Sciatic nerve (tissue), 2 donors: ENCODE measurements at places on chromosomes 3 and 15.

GRCh38 chr15:61122647-61123375 lies 106.3 kb downstream of the RORA start:
- DNase-seq = no peak

GRCh38 chr3:12185172-12185710 lies 26.5 kb upstream of the TIMP4 start:
- DNase-seq = no peak

DNA sequence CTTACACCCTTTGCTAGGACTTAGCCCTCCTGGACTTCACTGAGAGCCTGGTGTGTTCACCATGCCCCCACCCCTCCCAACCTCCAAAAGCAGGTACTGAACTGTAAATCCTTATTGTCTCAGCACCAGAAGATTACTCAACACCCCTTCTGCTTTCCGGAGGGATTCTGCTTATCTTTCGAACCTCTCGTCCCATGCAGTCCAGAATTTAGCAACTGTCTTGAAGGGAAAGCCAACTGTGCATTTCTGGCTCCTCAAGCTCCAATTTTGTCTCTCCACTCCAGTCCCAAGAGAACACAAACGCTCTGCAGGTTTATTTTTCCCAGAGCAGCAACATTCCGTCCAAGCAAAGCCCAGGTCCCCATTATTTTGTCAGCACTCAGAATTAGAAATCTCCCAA lies 49.6 kb downstream of the RFTN1 start:
- no peak for DNase-seq

GRCh38 chr3:64184621-64185020 lies 40.6 kb downstream of the PRICKLE2 start:
- no peak for DNase-seq

DNA sequence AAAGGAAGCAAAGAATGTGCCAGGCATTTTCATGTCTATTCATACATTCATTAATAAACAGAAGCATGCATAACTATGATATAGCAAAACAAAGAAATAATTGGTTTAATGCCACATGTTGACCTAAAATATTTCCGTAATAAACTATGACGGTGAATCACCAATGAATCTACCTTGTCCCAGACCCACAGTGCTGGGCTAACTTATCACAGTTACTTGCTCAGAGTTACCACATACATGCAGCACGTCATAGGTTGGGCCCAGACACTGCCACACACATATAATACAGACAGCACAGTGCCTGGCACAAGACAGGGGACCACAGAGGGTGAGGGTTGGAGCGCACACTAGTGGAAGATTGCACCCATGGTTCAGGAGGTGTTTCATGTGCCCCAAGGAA lies 86.9 kb downstream of the ATP1B3 start:
- DNase-seq = no peak

- no peak for DNase-seq
Observed at GRCh38 chr3:149990423-149990948, 19.8 kb upstream of the PFN2 start.

DNA sequence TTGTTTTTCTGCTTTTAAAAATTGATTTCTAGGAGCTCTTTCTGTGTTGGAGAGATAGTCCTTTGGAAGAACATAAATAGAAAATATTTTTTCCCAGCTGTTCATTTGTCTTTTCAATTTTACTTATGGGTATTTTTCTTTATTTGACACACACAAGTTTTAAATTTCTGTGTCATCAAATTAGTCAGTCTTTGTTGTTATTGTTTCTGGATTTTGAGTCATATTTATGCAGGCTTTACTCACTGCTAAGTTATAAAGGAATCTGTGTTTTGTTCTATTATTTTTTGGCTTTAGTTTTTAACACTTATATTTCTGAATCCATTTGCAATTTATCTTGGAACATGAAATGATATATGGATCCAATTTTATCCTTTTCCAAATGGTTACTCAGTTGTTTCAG lies 5.9 kb upstream of the GHSR start:
- DNase-seq = no peak

DNA sequence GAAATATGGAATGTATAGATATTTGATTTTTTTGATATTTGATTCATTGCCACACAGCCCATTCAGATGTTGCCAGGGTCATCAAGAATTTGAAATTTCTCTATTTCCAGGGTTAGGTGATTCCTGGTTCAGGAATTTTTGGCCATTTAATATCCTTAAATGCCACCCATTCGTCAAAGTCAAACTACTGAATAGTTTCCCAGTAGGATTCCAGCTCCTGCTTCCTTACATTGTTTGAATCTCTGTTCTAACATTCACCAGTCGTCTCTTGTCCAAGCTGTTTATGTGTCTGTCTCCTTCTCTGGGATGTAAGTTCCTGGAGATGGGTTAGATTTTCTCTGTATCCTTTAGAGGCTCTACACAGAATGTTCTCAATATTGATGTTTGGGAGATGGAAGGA lies 124.9 kb upstream of the TLE3 start:
- DNase-seq = no peak

- no peak for DNase-seq
Observed at GRCh38 chr15:84625123-84625522, 24.3 kb downstream of the ZSCAN2 start.

GRCh38 chr3:98874602-98875249 lies 26.8 kb downstream of the DCBLD2 start:
- DNase-seq = no peak

DNA sequence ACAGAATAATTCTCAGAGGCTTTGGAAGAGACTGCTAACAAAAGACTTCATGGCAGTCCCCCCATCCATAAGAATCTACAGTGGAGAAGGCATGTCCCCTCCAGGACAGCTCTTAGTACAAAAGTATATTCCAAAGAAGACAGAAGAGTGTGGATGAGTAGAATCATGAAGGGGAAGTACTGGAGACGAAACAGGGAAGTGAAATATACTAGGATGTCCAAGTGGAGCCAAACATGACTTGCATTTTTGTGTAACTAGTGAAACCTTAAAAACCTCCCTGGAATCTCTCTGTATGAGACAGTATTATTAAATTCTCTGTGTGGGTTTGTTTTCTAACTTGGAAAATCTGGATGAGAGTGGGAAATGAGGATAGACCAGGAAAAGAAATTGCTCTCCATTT lies 312.4 kb downstream of the RSL24D1 start:
- DNase-seq = no peak

DNA sequence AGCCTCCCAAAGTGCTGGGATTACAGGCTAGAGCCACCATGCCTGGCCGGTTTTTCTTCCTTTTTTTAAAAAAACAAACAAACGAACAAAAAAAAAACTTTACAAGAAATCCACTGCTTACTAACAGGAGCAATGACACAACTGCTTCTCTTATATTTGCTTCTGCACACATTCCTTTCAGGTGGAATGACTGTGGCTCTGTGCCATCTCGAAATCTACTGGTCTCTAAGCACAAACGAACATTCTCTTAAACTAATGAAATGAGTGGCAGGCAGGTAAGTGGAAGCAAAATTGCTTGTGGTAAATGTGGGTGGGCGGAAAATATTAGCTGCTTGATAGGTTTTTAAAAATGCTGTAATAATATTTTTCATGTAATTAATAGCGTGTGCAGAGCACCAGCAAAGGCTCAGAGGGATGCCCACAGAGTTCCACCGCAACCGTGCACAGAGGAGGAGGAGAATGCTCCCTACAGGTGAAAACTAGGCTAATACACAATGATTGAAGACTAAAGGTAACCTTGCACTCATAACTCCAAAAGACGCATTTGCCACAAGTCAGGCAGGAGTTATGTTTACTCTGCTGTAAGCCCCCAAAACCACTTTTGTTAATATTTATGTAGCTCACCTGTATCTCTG lies 77.4 kb downstream of the LSAMP start:
- DNase-seq = no peak
